Left cardiac atrium (tissue), 4 donors: ENCODE measurements at places on chromosomes 13 and 19. TPM values are rescaled to one million over a fixed set of nuclear protein-coding genes. Genes with fewer than 3 reads are reported as not detected.

GRCh38 chr19:54475706-54476105 lies 2.6 kb upstream of the CDC42EP5 start:
- DNase-seq: no peak

- no peak for DNase-seq
Observed at GRCh38 chr13:86914757-86915156, 756.4 kb upstream of the SLITRK5 start.

GRCh38 chr19:14005349-14006084 lies 603 bp downstream of the RFX1 start:
- peak; percentile 93 for DNase-seq

ZNF614 gene
- total RNA-seq: 9.4 TPM
